ENCODE measurements at places on chromosomes 2 and 18.

GRCh38 chr18:36446059-36446458, 148.5 kb downstream of the FHOD3 start:
- no peak for DNase-seq

GRCh38 chr2:226307487-226308322, 491.9 kb downstream of the IRS1 start:
- no peak for DNase-seq

GRCh38 chr2:151241224-151241623, 20.4 kb downstream of the RBM43 start:
- DNase-seq = peak; percentile 35

DNA sequence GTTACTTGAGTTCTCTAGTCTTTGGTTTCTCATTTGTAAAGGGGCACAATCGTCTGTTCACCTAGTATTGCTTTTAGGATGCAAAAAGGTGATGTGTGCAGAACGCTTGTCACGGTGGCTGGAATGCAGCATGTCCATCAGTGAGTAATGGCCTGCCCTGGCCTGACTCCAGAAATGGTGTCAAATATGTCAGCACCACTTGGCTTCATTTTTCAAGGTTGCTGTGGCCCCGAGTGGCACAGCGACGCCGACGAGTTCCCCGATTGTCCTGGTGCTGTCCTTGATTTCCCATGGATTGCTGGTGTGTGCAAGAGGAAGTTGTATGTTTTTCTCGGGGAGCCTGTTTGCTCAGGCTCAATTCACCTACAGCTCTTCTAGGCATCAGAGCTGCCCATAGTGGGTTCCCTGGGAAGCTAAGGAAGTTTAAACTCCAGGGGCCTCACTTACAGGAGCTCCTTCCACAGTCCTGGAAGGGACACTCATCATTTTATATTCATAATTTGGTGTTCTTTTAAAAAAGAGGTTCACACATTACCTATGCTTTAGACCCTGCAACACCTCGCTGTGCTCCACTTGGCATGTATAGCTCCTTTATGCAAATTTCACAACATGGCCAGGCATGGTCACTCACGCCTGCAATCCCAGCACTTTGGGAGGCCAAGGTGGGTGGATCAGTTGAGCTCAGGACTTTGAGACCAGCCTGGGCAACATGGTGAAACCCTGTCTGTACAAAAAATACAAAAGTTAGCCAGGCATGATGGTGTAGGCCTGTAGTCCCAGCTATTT, 25.6 kb upstream of the ZNF407 start:
- DNase-seq = no peak

DNA sequence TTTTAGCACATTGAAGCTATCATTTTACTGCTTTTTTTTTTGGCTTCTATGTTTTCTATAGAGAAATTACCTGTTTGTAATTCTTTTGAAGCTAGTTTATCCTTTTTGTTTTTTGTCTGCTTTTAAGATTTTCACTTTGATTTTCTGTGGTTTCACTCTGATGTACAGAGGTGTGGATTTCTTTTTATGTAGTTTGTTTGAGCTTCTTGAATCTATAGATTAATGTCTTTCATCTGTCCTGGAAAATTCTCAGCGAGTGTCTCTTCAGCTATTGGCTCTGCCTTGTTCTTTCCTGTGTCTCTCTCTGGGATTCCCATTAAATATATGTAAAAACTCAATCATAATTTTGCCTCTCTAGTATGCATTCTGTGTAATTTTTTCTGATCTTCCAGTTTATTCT, 8.4 kb downstream of the POLE4 start:
- DNase-seq = no peak

- no peak for DNase-seq
Observed at GRCh38 chr2:134154246-134154645, 99.6 kb upstream of the MGAT5 start.

DNA sequence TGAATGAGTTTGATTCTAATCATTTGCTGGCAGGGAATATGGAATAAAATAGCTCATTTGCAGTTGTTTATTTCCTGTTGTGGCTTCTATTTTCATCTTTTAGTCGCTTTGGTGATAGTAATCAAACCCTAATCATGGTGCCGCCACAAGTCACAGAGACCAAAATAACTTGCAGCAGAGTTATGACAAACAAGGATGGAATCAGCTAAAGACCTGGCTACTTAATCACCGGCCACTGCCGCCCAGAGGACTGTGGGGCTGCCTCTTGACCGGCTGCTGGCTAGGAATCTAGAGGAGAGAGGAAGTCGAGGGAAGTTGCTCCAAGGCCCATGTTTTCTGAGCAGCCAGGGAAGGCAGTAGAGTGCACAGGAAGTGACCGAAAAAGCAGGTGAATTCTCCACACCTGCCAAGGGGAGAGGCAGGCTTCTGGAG, 5.1 kb upstream of the SMAD7 start:
- peak; percentile 76 for DNase-seq

- DNase-seq = no peak
Observed at GRCh38 chr2:64760128-64760527, 106.4 kb upstream of the SERTAD2 start.

DNA sequence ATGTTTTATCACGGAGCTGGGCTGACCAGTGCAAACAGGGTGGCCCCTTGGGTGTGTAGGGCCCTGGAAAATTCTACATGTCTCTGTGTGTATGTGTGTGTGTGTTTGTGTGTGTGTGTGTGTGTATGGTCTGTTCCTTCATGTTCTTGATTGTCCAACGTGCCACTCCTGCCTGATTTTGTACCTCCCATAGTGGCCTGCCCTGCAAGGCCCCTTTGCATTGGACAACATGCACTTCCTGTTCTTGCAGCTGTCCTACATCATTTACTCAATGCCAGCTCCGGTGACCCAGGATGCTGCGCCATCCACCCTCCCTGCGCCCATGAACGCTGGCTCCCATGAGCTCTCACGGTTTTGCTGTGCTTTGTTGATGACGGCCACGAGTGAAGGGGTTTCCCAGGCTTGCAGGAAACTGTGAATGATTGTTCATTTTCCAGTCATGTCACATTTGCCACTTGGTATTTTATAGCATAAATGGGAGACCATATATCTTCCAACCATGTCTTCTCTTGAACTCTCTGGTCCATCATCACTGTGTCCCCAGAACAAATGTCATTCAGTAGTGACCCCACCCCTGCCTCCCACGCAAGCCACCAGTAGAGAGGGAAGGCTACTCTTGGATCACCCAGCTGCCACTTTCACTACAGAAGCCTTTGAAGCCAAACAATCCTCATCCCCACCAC, 69.7 kb upstream of the NCK2 start:
- no peak for DNase-seq
